ENCODE measurements at places on chromosomes 5 and 9.
A peak's percentile ranks its signal among the peaks of the same experiment; 100 is the strongest.

DNA sequence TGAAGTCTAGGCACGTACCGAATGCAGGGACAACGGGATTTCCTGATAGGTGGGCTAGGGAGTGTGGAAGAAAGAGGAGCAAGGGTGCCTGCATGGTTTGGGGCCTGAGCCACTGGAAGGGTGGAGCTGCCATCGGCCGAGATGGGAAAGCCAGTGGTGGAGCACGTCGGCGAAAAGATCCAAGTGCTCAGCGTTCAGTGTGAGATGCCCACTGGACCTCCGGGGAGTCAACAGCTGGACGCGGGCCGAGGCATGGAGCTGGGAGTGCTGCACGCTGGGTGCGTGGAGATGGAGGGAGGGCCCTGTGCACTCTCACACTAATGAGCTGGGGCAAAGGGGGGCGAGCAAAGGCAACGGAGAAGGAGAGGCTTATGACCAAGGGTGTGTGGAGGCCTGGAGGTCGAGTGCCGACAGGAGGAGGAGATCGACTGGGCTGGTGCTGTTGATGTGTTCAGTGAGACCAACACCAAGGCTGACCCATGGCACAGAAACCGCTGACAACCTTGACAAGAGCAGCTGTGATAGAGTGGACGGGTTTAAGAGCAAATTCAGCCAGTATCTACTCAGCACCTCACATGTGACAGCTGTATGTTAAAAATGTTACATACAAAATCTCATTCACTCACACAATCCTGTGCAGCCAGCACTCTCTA is 85.7 kb downstream of the STK10 start:
- no peak for DNase-seq

DNA sequence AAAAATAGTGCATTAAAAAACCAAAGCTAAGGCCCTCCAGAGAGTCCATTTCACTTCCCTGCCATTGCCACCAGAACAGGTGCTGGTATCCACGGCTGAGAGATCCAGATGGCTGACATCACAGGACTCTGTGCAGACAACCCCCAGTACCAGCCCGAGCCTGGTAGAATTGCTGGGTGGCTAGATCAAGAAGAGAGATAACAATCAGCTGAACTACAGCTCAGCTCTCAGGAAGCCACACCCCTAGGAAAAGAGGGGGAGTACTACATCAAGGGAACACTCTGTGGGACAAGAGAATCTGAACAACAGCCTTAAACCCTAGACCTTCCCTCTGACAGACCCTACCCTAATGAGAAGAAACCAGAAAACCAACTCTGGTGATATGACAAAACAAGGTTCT is 73.8 kb upstream of the SLIT3 start:
- no peak for DNase-seq

DNA sequence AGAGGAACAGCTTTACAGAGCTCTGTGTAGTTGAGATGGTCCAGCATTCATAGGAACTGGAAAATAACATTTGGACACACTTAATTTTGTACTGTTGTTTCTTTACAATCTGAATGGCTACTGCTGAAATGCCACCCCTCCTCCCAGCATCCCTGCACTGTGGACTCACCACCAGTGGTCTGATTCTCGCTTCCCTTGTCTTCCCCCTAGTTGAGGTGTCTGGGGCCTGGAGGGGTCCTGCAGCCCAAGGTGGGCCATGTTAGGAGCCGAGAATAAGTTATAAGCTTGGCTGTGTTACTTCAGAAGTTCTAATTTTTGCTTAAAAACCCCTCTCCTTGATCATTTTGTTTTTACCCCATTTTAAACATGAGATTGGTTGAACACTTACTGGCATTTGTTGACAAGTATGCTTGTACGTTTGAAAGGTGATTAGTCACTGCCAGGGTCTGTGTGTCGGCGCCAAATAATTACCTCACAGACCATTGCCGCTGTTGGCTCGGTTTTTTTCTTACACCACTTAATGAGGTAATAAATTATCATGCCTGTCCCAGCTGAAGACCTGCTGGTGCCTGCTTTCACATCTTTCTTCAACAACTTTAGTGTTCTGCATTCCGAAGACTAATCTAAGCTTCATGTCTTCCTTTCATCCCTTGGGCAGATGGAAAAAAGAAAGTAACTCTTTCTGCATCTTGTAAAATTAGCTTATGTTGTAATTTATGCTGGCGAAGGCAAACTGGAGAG is 65.8 kb downstream of the MCCC2 start:
- no peak for DNase-seq

- no peak for DNase-seq
Observed at GRCh38 chr5:1111241-1111726, 579 bp downstream of the SLC12A7 start.

DNA sequence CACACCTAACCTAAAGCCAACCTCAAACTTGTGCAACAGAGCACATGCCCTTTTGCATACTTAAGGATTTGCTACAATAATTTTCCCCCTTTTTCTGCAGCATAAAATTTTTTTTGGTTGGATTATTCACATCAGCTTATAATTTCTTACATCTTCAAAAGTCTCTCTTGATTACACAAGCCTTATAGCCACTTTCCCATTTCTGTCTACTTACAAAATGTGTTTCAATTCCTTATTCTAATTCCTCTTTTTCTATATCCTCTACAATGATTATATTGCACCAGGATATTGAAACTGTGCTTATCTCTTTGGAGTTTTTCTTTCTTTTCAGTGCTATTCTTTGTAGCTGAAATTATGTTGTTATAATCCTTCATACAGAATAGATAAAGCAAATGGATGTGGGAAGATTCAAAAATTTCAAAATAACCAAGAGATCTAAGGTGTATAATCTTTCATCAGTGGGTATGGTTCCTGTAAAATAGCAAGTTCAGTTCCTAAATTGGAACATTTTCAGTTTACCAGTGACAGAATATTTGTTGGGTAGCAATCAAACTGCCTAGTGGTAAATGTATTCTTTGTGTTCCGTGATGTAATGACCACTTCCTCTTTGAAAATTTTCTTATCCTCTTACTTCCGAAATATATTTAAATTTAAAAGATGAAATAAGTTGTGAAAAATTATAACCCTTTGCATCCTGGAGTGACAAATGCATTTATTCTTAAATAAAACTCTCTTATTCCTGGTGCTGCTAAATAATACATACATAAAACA is 386.8 kb upstream of the CHD1 start:
- no peak for DNase-seq

GRCh38 chr9:77961541-77961940 is 70.1 kb downstream of the GNAQ start:
- DNase-seq: no peak

DNA sequence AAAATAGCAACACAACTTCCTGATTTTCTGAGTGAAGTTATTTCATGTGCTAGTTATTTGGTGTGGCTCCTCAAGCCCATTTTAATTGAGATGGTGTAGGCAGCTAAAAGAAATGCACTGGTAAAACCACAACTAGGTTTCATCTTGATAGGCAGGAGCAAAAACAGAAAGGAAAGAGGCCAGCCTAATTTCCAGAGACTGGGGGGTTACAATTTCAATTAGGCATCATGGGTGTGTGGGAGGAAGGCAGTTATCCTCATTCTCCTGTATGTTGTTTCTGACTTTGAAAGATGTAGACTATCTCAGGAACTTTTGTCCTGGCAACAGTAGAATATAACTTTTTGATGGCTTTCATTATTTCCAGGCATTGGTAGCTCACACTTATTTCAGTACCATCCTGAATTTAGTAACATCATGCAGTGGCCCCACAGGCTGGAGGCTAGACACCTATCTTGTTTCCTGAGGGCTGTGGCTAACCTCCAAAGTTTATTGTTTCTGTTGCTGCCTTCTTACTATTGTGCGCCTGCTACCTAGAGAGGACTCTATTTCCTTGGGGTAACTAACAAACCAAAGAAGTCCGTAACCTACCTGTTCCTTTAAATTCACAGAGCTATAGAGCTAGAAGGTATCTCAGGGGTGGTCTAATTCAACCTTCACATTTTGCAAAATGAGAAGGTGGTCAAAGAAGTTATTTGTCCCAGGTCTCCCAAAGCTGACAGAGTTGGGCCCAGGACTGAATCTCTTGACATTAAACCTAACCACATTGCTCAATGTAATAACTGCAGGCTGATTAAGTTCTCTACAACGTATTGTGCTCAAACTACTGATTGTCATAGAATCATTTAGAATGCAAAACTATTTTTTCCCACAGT is 42.4 kb downstream of the FYB1 start:
- no peak for DNase-seq

DNA sequence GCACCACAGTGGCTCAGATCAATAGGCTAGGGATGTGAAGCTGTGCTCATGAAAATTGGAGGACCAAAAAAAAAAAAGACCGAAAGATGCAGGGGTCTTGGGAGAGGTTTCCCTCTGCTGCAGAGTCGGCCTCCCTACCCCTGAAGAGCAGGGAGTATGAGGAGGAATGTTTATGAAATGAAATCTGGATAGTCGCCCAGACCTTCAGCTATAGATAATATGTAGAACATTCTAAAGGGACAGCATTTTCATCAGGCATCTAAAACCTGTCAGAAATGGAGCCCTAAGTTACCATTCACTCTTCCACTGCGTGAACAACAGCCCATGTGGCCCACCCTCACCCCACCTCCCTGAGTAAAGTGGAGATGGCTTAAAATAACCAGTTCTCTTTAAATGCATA is 122.9 kb downstream of the TMEM174 start:
- no peak for DNase-seq

DNA sequence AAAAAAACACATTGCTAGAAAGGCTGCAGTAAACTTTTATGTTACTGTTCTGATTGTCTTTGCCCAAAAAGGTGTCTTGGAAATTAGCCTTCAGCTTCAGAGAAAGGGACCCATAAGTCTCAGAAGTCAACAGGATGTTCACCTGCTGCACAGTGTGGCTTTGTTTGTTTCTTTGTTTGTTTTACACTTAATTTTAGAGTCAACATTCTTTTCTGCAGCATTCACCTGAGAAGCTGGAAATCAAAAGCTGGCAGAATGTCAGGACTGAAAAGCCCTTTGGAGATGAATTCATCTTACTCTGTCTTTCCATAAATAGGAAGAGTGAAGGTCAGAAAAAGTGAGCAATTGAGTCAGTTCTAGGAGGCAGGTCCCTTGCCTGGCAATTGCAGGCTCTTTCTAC is 170.0 kb downstream of the PAPPA start:
- no peak for DNase-seq

GRCh38 chr9:4939118-4939561 is 45.9 kb upstream of the JAK2 start:
- DNase-seq: no peak

- no peak for DNase-seq
Observed at GRCh38 chr5:41213340-41213739, at the start of gene C6. Gene C6 (minus strand): TSS chr5:41213532. CDS start chr5:41203230, 10,302 bp downstream.

DNA sequence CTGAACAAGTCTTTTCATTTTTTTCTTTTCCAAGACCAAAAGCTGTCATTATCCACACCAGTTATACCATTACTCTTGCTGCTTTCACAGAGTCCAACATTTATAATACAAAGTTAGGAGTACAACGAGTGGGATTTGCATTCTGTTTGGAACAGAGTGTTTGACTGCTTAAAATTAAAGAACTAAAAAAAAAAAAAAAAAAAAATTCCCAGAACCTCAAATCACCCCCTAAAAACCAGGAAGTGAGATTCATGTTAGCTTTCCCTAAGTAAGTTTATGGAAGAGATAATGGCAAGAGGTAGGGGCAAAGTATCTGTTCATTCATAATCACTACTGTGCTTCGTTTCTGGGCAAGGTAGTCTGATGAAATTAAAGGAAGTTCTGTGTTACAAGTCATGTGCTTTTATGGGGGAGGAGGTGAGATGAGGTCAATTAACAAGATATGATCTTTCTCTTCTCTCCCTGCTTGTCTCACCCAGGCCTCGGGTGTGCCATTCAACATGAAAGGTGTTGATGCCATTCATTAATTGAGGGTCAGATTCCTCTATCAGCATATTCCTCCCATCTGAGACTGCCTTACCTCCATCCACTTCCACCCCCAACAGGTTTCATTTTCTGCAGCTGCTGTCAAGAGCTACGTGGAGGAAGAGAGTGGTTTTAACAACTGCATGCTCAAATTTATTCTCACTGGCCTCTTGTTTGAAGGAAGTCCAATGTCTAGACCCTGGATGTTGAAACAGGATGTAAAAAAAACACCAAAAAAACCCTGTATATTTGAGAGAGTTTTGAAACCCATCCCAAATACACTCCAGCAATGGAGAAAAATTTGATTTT is 58.1 kb downstream of the MARCHF3 start:
- no peak for DNase-seq

DNA sequence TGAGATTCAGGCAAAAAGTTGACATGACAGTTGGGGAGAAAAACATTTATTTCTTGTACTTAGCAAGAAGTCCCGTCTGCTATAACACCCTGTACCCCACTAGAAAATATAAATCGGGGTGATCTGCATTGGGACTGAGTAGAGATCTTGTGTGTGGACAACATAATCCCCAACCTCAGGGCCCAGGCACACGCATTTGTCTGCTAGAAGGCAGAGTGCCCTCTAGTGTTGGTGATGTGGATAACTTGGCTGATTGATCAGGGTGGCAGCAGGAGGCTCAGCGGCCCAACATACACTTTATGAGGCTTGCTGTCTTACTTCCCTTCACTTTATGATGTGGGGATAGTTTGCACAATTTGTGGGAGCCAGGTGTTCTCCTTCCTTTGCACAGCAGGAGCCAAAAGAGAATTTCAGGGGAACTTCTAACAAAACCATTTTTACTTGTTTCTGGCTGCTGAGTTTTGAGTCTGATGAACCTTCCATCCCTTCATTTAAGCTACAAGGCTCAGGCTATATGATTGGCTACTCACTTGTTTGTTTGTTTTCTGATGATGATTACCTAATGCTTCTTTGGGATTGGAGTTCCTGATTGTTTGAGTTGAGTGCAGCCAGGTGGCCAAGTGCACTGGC is 263.2 kb downstream of the DMAC1 start:
- peak; percentile 18 for DNase-seq

DNA sequence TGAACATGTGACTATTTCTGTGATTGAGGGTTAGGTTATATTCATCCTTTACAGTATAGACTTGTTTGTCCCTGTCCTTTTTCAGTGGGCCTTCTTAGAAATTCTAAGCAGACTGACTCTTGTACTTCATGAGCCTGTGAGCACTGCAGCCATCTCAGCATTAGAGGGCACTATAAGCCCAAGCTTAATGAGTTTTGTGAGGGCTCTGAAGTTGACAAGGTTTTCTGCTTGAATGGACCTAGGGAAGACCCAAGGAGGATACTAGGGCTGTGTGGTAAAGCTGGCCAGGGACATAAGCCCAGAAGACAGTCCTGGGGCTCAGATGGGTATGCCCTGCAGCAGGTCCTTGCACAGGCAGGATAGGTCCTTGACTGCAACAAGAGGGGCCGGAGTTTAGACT is 126.5 kb downstream of the MRPS30 start:
- DNase-seq: peak; percentile 48

GRCh38 chr9:134743853-134744252 is 102.2 kb downstream of the COL5A1 start:
- no peak for DNase-seq

GRCh38 chr5:152542741-152543140 is 137.7 kb upstream of the NMUR2 start:
- DNase-seq: no peak

DNA sequence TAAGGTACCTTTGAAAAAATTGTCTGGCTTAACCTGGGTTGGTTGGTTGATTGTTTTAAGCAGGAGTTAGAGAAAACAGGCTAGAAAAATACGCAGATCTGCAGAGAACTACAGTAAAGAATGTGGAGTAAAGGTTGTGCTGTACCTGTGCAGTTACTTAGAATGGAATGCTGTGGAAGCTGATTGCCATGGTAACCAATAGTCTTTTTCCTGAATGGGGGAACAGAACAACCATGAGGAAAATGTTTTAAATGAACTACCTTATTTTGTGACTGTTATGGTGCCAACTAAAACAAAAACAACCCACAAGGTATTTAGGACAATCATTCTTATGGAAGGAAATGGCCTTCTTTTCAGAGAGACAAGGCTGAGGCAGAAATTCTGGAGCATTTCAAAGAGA is 4.8 kb upstream of the HOMER1 start:
- no peak for DNase-seq

GRCh38 chr5:16538006-16538405 is 72.4 kb upstream of the ZNF622 start:
- DNase-seq: no peak

All from HCT116 (cell line).